Stimulated activated CD8-positive, alpha-beta memory T cell treated with anti-CD3 and anti-CD28 coated beads, Interleukin-2, amount 100 ng/mL, for 48 hours (primary cell): ENCODE measurements at places on chromosomes 16 and 17.

DNA sequence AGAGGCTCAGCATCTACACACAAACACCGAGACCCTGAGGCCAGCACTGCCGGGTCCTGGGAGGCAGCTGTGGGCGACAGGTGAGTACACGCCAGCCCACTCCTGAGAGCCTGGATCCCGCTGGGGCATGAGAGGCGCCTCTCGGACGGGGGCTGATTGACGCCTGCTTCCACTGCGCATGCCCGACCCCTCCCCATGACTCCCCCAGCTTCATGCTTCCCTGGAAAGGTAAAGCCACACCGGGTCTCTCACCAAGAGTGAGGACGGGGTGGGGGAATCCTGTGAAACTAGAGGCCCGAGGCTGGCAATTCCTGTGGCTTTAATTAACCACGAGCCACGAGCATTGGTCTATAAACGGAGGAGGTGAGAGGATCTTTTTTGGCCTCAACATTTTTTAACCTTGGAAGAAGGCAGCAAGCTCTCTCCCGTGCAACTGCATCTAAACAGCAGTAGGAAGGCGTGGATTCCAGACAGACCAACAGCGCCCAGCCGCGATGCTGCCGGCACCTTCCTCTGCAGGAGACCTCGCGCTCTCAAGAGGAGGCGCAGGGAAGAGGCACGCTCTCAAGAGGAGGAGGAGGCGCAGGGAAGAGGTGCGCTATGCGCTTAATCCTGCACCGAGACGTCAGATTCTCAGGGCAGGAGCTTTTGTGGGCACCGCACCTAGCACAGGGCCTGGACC, 71.8 kb upstream of the METRNL start:
- DNase-seq = no peak

DNA sequence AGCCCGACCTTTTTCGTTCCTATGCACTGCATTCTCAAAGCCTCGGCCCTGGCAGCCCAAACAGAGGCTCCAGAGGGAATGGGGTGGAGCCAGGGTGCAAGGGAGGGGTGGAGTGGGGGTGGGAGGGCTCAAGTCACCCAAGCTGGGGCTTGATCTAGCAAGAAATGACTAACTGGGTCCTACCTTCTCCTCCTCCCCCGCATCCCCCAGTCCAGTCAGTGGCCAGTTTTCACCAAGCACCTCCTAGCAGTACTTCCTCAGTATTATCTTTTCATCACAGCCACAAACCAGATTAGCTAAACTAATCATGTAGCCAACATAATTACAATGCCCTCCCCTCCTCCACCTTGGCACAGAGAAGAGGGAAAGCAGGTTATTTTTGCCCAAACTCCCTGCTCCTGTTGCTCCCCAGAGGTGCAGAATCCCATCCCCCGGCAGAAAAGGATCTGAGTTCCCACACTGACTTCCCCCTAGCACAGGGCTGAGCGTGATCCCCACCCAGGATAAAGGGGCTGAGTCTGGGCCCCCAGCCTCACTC, 2.2 kb downstream of the JUP start:
- no peak for DNase-seq

- no peak for DNase-seq
These were observed 12.1 kb upstream of the RHBDF2 start for GRCh38 chr17:76513306-76513692.

DNA sequence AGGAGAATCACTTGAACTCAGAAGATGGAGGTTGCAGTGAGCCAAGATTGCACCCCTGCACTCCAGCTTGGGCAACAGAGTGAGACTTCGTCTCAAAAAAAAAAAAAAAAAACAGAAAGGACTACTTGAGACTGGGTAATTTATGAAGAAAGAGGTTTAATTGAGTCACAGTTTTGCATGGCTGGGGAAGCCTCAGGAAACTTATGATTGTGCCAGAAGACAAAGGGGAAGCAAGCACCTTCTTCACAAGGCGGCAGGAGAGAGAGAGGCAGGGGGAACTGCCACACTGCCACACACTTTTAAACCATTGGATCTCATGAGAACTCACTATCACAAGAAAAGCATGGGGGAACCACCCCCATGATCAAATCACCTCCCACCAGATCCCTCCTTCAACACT, 9.0 kb upstream of the MILR1 start:
- DNase-seq = no peak

GRCh38 chr17:51703361-51704341, 443.3 kb downstream of the UTP18 start:
- DNase-seq = no peak

- no peak for DNase-seq
These were observed 9.4 kb downstream of the CWC25 start for GRCh38 chr17:38815576-38816193.

- DNase-seq = no peak
These were observed 27.7 kb downstream of the NECAB2 start for GRCh38 chr16:83995754-83996153.

DNA sequence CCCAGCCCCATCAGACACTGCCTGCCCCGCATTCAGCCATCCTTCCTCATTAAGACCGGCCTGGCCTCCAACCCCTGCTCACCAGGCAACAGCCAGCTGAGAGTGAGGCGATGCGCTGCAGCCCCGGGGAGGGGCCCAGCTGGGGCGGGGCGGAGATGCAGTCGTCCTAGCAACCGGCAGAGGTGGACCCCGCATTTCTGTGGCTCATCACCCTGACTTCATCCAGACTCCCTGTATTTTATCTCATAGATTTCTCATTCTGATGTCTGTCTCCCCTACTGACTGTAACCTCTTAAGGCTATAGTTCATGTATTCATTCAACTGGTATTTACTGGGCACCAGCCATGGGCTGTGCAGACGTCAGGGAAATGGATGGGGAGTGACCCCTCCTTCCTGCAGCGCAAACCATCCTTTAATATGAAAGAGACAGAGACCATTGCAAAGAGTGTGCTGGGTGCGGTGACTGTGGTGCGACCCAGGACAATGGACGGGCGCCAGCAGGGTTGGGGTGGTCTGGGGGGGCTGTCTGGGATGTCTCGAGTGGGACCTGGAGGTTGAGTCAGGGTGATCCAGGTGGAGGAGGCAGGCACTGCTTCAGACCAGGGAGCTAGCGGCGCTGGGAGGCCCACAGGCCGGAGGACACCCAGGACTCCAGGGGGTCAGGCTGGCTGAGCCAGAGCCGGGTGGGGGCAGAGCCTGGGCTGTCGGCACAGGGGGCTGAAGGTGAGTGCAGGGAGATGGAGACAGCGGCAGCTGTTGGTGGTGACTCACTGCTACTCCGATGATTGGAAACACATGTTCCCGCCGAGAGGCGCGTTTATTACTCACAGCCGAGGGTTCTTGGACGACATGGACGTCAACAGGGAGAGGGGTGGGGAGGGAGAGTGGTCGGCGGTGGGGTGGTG, 10.5 kb upstream of the TIMP2 start:
- no peak for DNase-seq

- no peak for DNase-seq
These were observed 13.2 kb upstream of the SLFN5 start for GRCh38 chr17:35229638-35230037.

DNA sequence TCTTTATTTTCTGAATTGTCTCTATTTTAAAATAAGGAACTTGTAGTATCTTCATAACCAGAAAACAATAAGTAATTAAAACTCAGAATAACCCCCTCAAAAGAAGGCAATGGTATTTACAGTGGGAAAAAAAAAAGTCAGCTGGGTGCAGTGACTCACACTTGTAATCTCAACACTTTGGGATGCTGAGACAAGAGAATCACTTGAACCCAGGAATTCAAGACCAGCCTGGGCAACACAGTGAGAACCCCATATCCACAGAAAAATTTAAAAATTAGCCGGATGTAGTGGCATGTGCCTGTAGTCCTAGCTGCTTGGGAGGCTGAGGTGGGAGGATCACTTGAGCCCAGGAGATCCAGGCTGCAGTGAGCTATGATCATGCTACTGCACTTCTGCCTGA, 33.5 kb downstream of the ADAM11 start:
- DNase-seq = no peak
